ENCODE measurements at places on chromosomes 7 and 10.

DNA sequence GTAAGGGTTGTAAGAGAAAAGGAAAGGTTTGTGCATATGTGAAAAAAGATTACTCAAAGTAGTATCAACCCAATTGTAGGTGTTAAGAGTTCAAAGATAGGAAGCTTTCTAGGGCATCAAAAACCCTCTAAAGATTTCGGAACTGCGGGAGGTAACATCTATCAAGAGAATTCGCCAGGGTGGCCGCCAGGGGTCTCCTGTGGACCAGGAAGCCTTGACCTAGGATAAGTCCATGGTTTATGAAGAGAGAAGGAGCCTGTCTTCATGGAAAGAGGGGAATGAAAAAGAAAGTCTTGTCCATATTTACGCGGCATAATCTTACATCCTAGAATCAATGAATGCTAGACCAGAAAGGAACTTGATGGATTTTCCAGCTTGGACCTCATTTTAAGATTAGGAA lies 140.7 kb upstream of the CALCR start:
- peak; percentile 46 for DNase-seq

DNA sequence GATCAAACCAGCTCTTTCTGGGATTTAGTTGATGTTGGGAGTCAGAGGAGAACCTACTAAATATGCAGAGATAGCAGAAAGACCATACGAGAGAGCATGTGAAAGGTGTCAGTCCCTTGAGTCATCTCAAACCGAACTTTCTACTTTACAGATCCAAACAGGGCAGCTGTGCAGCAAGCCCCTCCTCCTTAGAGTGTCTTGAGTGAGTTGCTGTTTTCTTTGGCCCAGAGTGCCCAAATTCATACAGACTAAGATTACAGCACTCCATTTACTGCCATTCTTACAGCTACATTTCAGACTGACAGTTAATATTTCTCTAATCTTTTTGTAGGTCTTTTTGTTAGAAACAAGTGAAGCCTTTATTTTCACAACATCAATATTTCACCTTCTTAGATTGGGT lies 53.4 kb downstream of the NRCAM start:
- DNase-seq: peak; percentile 31

- DNase-seq: no peak
These were observed at the start of gene SYCE1 for GRCh38 chr10:133565441-133566294. SYCE1 (minus strand) TSS chr10:133565583; CDS start chr10:133565529, 54 bp downstream.

DNA sequence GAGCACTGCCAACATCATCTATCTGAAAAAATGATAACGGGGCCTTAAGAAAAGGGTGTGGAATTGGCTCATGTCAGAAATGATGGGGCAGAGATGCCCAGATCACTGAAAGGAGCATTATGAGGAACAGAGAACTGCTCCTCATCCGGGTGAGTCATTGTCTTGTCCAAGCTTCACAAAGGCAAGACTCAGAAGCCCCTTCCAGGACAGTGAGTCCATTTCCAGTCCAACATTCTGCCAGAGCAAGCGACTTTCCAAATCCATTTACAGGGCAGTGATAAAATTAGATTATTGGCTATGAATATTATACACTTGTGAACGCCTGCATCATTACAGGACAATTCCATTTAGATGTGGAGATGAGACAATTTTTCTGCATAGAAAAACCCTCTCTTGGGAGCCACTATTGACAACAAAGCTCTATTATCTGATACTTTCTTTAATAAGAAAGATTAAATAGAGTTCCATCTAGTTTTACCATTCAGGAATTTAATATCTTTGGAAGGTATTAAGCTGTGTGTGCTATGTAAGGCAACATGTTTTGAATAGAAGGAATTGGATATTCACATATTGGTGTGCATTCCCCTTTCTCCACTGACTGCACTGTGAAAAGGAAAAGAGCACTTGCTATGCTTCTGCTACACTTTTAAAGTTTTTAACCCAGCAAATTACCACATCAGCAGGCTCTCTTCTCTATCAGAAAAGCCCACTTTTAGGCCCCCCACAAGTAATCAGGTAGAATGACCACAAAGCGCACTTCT lies 159.6 kb downstream of the NRP1 start:
- DNase-seq: no peak

DNA sequence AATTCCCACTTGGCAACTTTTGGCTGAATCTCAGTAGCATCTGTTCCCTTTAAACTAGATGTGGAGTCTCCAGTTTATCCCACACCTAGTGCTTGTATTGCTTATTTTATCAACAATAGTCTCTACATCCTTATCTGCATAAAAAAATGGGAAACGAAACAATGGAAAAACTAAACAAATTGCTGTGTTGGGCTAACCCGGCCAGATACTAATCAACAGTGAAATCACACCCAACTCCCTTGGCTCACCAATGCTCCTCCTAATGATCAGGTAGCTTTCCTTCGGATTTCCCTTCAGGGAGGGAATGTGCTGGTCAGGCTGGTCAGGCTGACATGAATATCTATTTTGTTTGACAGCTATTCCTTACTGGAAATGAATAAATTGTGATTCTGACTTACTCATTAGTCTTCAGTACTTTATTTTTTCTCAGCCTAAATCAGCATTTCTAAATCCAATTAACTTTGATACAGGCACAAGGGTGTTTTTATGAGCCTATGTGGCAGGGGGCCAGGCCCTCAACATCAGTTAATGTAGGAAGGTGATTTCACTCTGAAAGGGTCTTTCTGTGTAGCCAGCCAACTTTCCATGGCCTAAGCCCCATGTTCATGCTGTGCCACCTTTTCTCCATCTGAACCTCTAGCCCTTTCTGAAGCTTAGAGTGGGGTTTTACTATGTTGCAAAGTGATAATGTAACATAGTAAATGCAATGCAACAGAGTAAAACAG lies 170.5 kb upstream of the NPSR1 start:
- DNase-seq: no peak

- no peak for DNase-seq
These were observed 288.0 kb downstream of the FGFR2 start for GRCh38 chr10:121310151-121310711.

- no peak for DNase-seq
These were observed 602.5 kb downstream of the GRID1 start for GRCh38 chr10:85764108-85764507.

GRCh38 chr7:138752518-138753149 lies 45.2 kb upstream of the TMEM213 start:
- no peak for DNase-seq

Measured in fibroblast of skin of back (primary cell).